Naive thymus-derived CD4-positive, alpha-beta T cell (primary cell): ENCODE measurements at places on chromosomes 13 and 19.

DNA sequence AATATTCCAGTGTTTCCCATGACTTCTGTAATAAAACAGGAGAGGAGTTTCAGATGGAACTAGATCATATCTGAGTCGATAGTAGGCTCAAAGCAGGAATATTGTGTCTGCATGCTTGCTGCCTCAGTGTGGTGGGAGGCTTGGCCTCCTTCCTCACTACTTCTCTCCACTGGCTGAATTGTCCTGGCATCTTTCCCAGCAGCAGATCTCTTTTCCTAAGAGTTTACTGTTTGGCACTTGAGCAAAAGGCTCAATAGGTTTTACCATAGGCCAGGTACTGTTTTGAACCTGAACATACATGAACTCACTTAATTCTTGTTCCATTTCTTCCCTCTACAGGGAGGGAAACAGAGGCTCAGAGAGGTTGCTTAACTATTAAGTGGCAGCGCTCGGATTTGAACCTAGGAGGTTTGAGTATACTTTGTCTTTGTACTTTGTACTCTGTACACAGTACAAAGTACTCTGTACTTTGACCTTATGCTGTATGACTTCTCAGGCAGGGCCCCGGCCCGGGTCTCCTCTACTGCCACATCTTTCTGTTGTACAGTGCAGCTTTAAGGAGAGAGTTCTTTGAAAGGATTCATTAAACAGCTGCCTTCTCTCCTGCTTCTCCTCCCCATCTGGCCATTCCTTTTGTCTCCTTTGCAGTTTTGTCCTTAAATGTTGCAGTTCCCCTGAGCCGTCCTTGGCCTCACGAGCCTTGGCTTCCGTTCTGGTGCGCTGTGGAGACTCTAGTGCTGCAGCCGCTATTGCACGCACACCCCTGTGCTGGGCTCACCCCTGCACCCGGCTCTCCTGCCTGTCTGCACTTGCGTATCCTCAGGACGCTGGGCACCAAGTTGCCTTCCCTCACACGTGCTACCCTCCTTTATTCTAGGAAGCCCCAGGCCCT is 8.1 kb downstream of the B3GLCT start:
- no peak overlapping the region for H3K27ac ChIP-seq
- no peaks in the 10 kb centered on the region for H3K4me1 ChIP-seq
- no peaks in the 10 kb centered on the region for H3K36me3 ChIP-seq
- no peaks in the 10 kb centered on the region for H3K27me3 ChIP-seq

DNA sequence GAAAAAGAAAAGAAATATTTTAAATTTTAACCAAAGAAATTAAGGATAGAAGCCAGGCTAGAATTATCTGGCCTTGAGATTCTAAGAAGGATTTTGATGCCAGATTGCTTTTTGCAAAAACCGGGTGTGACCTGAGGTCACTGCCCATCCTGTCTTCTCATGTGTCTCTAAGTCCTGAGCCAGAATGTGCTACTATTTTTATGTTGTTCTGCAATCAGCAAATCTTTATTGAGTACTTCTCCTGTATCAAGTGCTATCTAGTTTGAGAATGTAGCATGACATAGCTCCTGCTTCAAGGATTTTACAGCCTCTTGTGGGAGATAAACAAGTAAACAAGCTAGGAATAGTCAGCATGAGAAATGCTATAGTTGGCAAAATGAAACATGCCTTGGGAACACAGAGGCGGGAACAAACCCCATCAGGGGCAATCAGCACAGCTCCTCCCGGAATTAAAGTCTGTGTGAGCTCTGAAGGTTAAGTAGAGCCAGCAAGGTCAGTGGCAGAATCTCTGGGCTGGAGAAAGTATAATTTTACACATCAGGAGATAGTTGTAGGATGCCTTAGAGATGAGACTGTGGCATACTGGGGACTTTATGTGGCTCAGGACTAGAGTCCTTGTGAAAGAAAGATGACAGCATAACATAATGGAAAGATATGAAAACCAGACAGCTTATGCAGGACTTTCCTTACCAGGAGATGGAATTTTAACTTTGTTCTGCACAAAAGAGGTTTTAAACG is 899.5 kb upstream of the SLC10A2 start:
- no peak overlapping the region for H3K4me3 ChIP-seq
- H3K27ac ChIP-seq, result no peak overlapping the region
- no peak for DNase-seq
- no peaks in the 10 kb centered on the region for H3K4me1 ChIP-seq
- H3K27me3 ChIP-seq, result no peaks in the 10 kb centered on the region

DNA sequence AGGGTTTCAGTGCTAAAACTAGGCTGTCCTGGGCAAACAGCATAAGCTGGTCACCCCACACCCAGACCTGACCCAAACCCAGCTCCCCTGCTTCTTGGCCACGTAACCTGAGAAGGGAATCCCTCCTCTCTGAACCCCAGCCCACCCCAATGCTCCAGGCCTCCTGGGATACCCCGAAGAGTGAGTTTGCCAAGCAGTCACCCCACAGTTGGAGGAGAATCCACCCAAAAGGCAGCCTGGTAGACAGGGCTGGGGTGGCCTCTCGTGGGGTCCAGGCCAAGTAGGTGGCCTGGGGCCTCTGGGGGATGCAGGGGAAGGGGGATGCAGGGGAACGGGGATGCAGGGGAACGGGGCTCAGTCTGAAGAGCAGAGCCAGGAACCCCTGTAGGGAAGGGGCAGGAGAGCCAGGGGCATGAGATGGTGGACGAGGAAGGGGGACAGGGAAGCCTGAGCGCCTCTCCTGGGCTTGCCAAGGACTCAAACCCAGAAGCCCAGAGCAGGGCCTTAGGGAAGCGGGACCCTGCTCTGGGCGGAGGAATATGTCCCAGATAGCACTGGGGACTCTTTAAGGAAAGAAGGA is 2.8 kb downstream of the PPP1R12C start:
- H3K36me3 ChIP-seq, result no peaks in the 10 kb centered on the region
- DNase-seq, result no peak
- H3K4me3 ChIP-seq, result no peak overlapping the region
- no peak overlapping the region for H3K27ac ChIP-seq
- H3K27me3 ChIP-seq, result no peaks in the 10 kb centered on the region

- H3K4me3 ChIP-seq, result no peak overlapping the region
- H3K36me3 ChIP-seq, result no peaks in the 10 kb centered on the region
- peaks cover 92% of the 10 kb centered on the region for H3K4me1 ChIP-seq
- H3K27me3 ChIP-seq, result no peaks in the 10 kb centered on the region
- no peak for DNase-seq
Observed at GRCh38 chr19:18499055-18499775, 22.7 kb downstream of the ELL start.

- DNase-seq, result peak; percentile 79
- no peaks in the 10 kb centered on the region for H3K36me3 ChIP-seq
Observed at GRCh38 chr19:10085641-10086590, at the start of gene SHFL. Gene SHFL, plus strand, starts transcription at chr19:10086317. Its CDS starts 111 bp downstream, at chr19:10086428.

GRCh38 chr13:77674852-77675251 is 22.6 kb upstream of the SLAIN1 start:
- H3K36me3 ChIP-seq, result no peaks in the 10 kb centered on the region
- DNase-seq, result no peak
- H3K27me3 ChIP-seq, result peaks cover 8% of the 10 kb centered on the region
- H3K27ac ChIP-seq, result no peak overlapping the region
- H3K4me3 ChIP-seq, result no peak overlapping the region

DNA sequence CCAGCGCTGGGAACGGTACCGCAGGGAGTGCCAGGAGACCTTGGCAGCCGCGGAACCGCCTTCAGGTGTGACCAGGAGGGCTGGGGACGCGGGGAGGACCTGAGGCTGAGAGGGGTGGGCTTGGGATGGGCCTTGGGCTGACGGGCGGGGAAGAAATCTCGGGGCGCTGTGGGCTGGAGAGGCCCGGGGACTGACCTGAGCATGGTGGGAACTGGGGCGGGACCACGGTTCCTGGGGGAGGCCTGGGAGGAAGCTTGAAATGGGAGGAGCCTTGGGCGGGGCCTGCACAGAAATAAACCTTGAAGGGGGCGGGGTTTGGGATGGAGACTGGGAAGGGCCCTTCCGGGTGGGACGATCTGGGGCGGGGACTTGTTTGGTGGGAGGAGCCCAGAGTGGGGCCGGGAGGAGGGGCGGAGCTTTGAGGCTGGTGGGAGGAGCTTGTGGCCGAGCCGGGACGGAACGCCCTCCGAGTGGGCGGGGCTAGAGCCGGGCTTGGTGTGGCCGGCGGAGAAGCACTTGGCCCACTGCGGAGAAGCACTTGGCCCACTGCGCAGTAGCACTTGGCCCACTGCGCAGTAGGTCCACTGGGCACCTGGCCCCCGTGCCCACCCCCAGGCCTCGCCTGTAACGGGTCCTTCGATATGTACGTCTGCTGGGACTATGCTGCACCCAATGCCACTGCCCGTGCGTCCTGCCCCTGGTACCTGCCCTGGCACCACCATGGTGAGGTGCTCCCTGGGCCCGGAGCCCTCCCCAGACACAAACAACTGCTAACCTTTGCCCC is 2.8 kb downstream of the GIPR start:
- DNase-seq, result peak; percentile 18
- peaks cover 25% of the 10 kb centered on the region for H3K4me1 ChIP-seq
- H3K4me3 ChIP-seq, result no peak overlapping the region
- H3K36me3 ChIP-seq, result no peaks in the 10 kb centered on the region

DNA sequence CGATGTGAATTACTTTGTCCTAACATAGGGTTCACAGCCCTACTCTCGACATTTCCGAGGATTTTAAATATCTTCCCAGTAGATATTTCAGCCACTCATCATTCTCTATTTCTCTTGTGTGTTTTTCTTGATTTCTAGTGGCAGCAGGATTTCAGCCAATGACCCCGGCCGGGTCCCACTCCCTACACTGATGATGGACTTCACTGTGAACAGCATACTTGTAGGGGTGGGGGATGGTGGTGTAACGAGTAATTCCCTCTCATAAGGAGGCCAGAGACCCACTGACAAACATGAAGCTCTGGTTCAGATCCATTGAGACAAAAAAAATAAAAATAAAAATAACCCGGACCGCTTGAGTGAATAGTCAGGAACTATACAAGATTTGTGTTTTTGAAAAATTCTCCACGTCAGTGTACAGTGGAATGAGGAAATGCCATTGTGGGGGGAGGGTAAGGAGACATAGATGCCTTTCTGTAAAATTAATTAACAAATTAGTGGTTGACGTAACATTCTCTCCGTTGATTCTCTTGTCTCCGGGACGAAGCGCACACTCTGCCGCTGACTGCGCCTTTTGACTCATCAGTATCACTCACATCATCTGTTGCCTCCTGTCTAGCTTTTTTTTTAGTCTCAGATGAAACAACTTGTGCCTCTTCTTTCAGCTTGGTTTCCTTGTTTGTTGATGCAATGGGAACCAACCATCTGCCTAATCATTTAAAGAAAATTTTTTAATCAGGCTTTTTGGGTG is 48.8 kb upstream of the IRS2 start:
- H3K27me3 ChIP-seq, result no peaks in the 10 kb centered on the region
- H3K36me3 ChIP-seq, result no peaks in the 10 kb centered on the region
- no peak for DNase-seq

DNA sequence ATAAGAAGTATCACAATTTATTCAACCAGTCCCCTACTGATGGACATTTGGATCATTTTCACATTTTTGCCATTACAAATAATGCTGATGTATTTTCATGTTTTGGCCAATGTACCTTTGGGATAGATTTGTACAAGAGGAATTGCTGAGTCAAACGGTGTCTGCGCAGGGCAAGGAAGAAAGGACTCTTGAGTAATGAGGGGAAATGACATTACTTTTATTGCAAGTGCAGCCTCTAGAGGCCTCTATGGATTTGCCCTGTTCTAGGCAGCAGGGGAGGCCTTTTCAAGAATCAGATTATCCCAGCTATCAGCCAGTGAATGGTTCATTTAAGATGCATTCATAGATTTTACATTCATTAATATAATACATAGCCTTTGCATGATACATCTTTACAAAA is 32.9 kb upstream of the GTF3A start:
- no peaks in the 10 kb centered on the region for H3K4me1 ChIP-seq
- H3K4me3 ChIP-seq, result no peak overlapping the region
- no peak overlapping the region for H3K27ac ChIP-seq
- no peaks in the 10 kb centered on the region for H3K36me3 ChIP-seq
- no peaks in the 10 kb centered on the region for H3K27me3 ChIP-seq
- no peak for DNase-seq

GRCh38 chr13:103663996-103664395 is 597.8 kb upstream of the SLC10A2 start:
- no peaks in the 10 kb centered on the region for H3K4me1 ChIP-seq
- H3K27ac ChIP-seq, result no peak overlapping the region
- H3K4me3 ChIP-seq, result no peak overlapping the region
- no peaks in the 10 kb centered on the region for H3K27me3 ChIP-seq

GRCh38 chr19:1307755-1308303 is 22.2 kb downstream of the EFNA2 start:
- no peaks in the 10 kb centered on the region for H3K4me1 ChIP-seq
- no peak for DNase-seq
- H3K4me3 ChIP-seq, result no peak overlapping the region
- no peak overlapping the region for H3K27ac ChIP-seq
- H3K36me3 ChIP-seq, result no peaks in the 10 kb centered on the region

DNA sequence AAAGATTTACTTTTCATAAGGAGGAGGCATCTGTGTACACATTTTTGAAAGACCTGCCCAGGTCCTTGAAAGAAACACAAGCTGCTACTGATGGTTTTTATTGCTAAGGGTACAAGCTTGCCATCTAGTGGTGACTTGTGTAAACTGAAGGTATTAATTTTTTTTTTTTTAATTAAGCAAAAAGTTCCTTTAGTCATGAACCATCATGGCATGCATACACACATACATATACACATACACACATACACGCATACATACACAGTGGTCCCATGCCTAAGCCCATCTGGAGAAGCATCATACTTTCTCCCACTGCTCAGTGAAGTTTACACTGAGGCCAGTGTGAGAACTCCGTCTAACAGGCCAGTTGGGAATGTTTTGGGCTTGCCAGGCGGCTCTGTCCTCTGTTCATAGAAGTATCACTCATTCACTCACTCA is 312.5 kb downstream of the DCLK1 start:
- no peaks in the 10 kb centered on the region for H3K36me3 ChIP-seq
- DNase-seq, result no peak
- H3K4me3 ChIP-seq, result no peak overlapping the region

DNA sequence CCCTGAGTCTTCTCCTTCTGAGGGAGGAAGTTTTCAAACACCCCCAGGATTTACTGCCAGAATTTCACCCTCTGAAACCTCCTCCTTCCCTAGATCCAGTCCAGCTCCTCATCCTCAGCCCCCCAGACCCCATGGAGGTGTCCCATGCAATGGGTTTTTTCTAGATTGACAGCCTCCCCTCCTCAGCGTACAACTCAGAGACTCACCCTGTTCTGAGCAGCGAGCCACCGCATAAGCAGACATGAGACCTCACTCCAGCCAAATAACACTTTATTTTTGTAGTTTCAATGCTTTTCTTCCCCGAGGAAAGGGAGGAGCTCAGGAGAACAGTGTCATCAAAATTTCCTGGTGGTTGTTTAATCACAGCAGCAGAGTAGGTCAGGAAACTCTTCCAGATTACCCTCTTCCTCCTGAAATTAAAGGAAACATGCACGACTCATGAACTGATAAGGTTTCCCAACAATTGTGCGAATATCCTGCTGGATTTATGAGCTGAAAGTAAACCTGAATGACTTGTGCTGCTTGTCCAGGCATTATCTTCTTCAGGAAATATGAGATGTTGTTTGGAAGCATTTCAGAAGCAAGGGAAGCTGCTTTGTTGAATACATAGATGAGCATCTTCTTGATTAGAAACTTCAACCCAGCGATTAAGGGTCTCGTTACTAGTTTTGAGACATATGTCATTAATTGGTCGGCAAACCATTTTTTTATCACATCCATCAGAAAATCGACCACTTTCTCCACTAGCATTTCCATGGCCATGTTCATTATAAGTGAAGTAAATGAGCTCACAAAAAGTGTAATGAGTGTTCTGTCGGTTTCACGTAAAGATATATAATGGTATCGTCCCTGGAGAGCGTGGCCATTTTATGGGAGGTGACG is 36.2 kb downstream of the ERICH4 start:
- no peaks in the 10 kb centered on the region for H3K4me1 ChIP-seq
- H3K36me3 ChIP-seq, result no peaks in the 10 kb centered on the region
- no peak overlapping the region for H3K4me3 ChIP-seq
